ENCODE measurements at places on chromosomes 6 and 20.

DNA sequence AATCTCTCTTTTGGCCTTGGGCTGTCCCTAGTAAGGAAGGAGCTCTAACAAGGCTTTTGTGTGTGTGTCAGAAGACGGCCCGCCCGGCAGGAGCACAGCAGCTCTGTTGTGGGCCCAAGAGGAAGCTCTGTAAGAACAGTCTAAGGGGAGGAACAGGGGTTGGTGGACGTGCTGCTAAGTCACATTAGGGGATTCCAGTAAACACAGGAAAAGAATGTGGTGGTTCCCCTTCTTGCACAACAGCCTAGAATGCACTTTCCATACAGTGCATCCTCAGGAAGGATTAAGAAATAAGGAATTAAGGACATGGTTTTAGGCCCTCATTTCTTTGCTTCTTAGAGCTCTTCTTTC lies 114.5 kb downstream of the RNF144B start:
- no peak for DNase-seq

- DNase-seq, result no peak
Observed at GRCh38 chr6:165663736-165664558, 906 bp upstream of the PDE10A start.

DNA sequence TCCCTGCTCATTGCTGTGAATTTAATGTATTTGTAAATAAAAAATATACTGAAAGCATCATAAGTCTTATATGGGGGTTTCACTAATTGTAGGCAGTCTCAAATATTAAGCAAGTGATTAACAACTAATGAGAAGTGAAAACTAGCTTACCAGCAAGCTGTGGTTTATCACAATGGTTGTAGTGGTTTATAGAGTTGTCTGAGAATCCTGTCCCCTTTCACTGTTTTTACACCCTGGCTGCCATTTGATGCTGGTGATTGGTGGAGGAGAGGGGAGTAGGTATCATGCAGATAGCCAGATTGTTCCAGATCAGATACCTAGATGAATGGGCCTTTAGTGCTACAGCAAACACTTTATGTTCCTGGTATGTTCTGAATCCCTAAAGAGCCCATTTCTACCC lies 6.0 kb downstream of the MKKS start:
- no peak for DNase-seq

DNA sequence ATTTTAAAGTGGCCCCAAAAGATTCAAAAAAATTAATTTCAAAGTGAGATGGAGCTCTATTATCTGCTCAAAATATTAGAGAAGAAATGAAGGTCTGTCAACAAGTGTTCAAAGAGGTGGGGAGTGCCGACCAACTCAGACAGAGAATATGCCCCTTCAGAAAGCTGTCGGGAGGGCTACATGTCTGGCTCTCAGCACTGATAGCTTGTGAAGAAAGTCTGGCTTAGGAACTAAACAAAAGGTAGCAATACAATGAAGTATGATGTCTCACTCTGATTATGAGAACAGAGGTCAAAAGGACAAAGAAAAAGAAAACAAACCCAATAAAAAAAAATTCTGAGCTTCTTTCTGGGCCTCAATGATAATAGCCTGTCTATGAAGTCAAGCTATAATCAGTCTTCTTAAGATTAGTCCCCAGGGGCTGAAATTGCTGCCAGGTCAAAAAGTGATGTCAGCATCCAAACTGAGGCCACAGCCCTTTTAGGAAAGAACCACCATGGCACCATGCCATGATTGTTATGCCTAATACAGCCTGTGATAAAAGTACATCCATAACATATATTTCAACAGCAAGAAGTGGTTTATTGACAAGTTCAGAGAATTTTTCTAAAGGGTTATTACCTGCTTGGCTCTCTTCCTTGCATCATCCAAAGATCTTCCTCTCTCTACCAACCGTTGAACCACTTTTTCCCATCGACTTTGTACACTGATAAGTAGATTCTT lies 150.9 kb downstream of the DST start:
- DNase-seq, result no peak

GRCh38 chr6:154930451-154930851 lies 64.7 kb upstream of the TIAM2 start:
- DNase-seq, result no peak

GRCh38 chr6:22411376-22412105 lies 114.7 kb upstream of the PRL start:
- no peak for DNase-seq

GRCh38 chr6:11535801-11536230 lies 1.7 kb upstream of the TMEM170B start:
- DNase-seq, result no peak

- peak; percentile 21 for DNase-seq
Observed at GRCh38 chr6:130018744-130019325, 454 bp downstream of the L3MBTL3 start.

GRCh38 chr20:56358600-56359211 lies at the start of gene FAM210B:
FAM210B (plus strand) TSS chr20:56358974; CDS start chr20:56359006, 32 bp downstream.
- DNase-seq, result peak; percentile 86

DNA sequence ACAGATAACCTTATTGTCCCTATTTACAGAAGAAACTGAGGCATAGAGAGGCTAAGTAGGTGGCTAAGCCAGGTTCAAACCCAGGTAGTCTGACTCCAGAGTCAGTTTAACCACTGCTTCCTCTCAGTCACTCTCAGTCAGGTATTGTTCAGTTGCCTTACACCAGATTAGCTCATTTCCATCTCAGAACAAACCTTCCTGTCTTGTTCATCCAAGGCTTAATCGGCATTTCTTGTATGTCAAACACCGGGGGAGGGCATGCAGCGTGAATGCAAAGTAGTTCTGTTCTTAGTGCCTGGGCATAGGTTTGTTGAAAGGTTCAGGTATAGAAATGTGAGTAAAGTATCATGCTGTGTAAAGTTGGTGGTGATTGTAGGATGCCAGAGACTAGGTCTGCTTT lies 51.7 kb downstream of the CTNNBL1 start:
- no peak for DNase-seq

DNA sequence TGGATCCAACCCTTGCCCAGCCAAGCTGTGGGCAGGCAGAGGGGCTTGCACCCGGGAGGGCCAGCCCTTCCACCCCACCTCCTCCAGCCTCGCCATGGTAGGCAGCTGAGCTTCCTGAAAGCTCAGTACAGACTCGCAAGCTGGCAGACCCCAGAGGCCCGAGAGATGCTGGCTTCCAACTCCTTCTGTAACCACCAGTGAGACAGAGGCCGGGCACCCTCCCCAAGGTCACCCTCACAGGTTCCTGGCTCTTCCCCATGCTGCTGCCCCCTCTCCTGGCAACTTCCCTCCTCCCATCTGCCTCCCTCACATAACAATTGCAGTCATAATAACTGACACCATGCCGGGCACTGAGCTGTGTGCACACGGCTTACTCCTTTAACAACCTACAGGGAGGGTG lies 26.2 kb upstream of the NOL4L start:
- no peak for DNase-seq

DNA sequence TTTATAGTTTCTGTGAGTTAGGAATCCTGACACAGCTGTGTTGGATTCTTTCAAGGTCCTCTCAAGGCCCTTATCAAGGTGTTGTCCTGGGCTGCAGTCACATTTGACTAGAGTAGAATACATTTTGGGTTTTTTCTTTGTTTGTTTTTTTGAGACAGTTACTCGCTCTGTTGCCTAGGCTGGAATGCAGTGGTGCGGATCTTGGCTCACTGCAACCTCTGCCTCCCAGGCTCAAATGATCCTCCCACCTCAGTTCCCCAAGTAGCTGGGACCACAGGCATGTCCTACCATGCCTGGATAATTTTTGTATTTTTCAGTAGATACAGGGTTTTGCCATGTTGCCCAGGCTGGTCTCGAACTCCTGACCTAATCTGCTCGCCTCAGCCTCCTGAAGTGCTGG lies 15.7 kb downstream of the NFYA start:
- DNase-seq, result no peak

GRCh38 chr20:11366660-11367059 lies 551.0 kb upstream of the BTBD3 start:
- DNase-seq, result no peak

DNA sequence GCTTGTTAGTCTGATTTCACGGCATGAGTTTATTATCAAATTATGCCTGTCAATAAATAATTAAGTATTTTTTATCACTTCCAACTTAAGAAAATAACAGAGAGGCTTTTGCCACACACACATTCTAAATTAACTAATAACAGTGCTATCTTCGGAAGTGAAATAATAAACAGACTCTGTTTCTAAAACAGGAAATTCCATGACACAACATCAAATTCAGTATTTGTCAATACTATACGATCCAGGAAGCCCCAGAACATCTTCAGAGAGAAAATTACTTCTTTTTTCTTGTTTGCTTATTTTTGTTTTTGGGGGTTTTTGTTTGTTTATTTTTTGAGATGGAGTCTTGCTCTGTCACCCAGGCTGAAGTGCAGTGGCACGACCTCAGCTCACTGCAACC lies 150.7 kb upstream of the PRDM1 start:
- DNase-seq, result no peak

DNA sequence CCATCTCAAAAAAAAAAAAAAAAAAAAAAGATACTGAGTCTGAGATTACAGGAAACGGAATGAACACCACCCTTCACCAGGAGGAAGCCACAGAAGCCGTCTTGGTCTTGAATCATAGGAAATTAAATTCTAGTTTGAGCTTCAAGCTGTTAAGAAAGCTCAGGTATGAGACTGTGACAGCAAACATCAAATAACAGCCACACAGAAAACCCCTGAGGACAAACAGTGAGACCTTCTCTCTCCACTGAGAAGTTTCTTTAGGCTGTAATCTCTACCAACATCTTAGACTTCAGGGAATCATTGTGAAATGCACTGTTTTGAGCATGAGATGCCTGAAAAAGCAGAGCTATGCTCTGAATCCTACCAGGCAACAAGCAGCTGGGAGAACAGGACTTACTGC lies 30.8 kb downstream of the PDE10A start:
- DNase-seq, result no peak

- no peak for DNase-seq
Observed at GRCh38 chr20:6898928-6899327, 131.4 kb downstream of the BMP2 start.

Data from T-helper 17 cell (primary cell).